ENCODE measurements at places on chromosomes 13 and 19.

DNA sequence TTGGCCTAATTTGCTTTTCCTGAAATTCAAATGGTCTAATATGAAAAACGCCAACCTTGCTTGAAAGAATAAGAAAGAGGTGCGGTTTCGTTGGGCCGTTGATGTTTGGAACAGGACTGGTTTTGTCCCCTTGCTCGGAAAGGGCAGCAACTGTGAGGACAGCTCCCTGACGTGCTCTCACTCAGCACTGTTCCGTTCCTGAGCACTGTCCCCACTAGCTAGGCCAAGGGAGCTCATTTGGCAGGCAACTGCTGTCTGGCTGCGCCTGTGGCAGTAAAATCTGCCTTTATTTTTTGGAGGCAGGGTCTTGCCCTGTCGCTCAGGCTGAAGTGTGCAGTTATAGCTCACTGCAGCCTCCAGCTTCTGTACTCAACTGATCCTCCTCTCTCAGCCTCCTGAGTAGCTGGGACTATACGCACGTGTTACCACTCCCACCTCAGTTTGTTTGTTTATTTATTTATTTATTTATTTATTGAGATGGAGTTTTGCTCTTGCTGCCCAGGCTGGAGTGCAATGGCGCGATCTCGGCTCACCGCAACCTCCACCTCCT is 4.5 kb downstream of the LDLR start:
- no peak for DNase-seq

DNA sequence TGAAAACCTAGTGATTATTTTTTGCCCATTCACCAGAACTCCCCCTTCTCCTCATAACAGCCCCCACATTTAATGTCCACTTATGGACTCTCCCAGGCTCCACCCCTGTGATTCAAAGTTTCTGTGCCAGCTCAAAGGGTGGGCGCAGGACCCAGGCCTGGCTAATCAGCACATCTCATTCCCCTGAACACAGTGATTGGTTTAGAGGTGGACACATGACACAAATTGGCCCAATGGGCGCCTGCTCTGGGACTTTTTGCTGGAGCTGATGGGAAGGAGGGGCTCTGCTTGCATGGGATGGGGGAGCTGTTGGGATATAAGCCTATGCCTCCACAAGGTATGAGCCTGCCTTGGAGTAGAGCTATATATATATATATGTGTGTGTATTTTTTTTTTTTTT is 6.2 kb upstream of the EPOR start:
- no peak for DNase-seq

DNA sequence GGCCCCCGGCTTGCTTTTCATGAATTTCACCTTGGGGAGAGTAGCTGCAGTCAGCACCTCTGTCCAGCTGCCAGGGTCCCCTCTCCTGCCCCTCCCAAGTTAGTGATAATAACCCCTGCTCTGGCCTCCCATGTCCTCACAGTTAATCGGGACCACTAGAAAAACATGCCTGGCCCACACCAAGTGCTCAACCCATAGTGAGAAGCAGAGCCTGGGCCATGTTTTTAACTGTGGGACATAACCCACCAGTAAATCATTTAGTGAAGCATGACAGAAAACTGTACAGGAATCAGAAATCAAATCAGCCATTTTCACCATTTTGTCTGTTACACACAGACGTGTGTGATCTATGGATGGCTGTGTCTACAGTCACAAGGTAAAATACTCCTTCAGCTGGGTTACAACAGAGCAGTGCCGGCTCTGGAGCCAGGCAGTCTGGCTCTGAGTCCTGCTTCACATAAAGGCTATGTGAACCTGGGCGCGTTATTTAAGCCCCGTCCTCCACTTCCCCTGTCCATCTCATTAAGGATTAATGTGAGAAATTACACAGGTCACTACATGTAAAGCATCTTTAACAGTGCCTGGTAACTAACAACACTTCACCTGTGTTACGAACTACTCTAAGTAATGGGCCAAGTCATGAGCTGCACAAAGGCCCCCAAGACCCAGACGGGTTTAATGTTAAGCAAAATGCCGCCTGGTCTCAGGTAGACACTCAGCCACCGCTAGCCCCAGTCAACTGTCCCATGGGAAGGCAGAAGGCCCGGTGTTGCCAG is 7.6 kb upstream of the ECH1 start:
- DNase-seq: no peak

- DNase-seq: no peak
These were observed 50.2 kb upstream of the PDCD5 start for GRCh38 chr19:32530773-32531172.

DNA sequence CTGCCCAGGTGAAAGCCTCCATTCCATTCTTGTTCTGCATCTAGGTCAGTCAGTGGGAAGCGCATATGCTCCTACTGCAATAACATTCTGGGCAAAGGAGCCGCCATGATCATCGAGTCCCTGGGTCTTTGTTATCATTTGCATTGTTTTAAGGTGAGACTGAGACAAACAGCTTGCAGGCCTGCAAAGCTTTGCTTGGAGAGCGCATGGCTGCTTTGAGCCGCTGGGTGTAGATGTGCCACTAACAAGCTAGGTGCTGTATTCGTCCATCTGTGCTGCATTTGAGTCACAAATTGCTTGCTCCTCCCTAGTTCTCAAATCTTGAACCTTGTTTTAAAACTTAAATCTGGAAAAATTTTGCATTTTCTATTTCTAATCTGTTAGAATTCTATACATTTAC is 219.1 kb downstream of the LMO7 start:
- no peak for DNase-seq

DNA sequence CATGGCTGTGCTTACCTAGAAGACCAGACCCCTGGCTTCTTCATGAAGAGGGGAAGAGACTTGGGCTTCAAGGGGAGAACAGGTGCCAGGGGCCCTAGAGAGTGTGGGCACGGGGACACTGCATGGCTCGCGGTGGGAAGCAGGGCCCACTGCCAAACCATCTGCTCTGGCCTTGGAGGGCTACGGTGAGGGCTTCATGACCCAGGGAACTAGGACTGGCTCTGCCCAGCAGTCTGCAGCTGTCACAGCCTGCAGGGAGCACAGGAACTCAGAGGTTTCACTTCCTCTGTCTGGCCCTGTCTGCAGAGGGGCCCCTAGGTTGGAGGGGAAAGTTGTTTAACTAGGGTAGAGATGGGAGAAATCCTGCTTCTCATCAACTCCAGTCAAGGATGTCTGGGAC is 4.3 kb downstream of the ERCC1 start:
- peak; percentile 62 for DNase-seq

DNA sequence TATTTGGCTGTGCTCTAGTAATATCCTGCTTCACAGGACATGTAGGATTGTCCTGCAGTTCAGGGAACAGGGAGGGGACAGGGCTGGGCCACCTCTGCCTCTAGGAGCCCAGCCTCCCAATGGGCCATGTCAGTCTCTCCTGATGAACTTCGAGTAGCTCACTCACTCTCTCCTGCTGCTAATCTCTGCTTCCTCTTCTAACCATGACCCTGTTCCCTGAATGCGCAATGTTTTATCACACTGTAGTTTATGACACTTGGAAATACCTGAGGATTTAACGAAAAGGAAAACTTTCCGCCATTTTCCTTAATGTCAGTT is 9.2 kb downstream of the PARP4 start:
- DNase-seq: peak; percentile 29

DNA sequence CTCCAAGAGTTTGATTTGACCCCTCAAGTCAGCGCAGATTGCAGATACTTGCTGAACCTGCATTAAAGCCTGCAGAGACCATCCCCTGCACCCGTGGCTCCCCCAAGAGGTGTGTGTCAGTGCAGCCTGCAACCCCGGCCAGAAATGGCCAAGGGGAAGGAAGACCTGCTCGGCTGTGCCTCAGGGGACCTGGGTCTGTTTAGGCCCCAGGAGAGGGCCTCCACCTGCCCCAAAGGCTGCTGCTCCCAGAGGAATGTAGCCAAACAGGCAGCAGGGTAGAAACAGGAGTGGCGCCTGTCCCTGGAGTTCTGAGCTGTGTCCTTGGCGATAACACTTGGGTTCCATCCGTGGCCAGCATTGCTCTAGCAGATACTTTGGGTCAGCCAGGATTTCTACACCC is 8.0 kb downstream of the POP4 start:
- no peak for DNase-seq

- no peak for DNase-seq
These were observed 14.6 kb downstream of the AP3D1 start for GRCh38 chr19:2136796-2137195.

GRCh38 chr19:33519416-33519815 is 2.2 kb downstream of the PEPD start:
- DNase-seq: no peak

- DNase-seq: peak; percentile 71
These were observed 82.4 kb downstream of the KCTD12 start for GRCh38 chr13:76803831-76804230.

- DNase-seq: no peak
These were observed 8.4 kb downstream of the ZNF573 start for GRCh38 chr19:37770985-37771384.

DNA sequence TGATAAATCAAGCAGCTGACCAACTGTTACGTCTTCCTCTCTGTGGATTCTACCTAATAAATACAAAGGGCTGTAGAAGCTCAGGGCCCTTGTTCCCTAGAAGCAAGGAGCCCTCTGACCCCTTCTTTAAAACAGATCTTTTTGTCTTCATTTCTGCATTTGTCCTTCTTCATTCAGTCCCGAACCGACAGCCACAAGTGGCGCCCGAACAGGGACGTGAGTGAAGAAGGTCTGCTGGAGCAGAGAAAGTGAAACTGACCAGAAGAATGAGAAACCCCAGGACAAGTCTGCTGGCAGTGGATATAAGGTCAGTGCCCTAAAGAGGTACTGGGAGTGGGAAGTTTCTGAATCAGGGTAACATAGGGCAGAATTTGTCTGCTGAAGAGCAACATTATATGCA is 13.1 kb downstream of the ZNF773 start:
- peak; percentile 31 for DNase-seq

DNA sequence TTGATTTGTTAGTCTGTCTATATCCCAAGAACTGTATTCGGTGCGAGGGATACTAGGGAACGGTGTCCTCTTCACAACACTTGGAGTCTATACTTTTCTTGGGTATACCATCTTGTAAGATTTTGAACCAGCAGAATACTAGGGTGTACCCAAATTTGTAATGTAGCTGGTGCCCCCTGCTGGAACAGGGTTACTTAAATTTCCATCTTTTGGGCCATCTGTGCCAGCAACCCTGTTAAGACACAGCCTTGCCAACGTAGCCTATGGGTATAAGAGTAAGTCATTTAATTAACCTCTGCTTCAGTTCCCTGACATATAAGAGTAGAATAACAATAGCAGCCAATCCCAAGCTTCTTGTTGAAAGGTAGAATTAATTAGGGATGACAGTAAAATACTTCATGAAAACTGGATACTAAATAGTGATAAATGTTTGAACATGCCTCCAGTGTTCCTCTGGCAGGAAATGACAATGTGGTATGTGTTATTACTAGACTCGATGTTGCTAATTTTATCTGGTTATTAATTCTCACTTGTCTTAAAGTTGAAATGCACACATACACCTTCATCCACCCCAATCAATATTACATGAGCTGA is 607.6 kb downstream of the FGF9 start:
- DNase-seq: peak; percentile 72

DNA sequence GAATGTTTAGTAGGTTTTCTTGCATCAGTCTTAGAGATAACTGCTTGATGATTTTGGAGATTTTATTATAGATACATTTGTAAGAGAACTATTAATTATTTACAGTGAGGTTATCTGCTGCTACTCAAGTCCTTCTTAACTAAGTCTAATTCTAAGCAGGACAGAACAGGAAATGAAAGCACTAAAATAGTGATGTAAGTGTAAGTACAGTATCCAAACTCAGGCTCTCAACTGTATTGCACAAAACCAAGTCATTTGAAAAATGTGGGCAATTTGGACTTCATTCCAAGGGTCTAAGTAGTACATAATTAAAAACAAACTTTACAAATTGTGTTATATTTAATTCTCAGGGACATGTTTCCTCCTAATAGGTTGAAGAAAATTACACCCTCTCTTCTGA is 417.1 kb downstream of the ITGBL1 start:
- DNase-seq: no peak

GRCh38 chr19:12260861-12261260 is 33.8 kb downstream of the ZNF44 start:
- DNase-seq: no peak
